ENCODE measurements at places on chromosomes 11 and 22. TPM values are rescaled to one million over a fixed set of nuclear protein-coding genes. Genes with fewer than 3 reads are reported as not detected.

Gene PGA4
- not detected for total RNA-seq

DNA sequence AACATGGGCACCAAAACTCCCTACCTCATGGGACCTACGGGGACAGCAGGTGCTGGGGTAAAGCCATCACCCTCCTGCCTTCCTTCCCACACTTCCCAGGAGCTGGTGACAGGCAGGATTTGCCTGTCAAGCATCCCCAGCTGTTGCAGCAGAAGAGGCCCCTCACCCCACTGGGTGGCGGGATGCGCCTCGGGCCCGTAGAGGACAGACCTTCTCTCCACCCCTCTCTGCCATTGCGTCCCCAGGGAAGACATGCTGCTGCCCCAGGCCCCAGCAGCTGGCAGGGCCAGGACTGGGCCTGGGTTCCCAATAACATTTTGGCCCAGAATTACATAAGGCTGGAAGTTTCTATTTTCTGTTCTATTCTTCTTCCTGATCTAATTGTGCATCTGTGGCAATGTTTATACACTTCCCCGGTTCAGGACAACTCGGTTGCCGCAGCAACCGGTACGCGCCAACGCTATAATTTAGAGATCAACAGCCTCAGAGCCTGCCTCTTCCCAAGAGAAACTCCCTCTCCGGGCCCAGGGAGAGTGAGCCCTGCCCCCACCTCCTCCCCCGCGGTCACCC, 25.4 kb downstream of the KCNJ4 start:
- H3K4me1 ChIP-seq = no peaks in the 10 kb centered on the region
- H3K27ac ChIP-seq = no peak overlapping the region
- H3K36me3 ChIP-seq = no peaks in the 10 kb centered on the region
- peaks cover 13% of the 10 kb centered on the region for H3K27me3 ChIP-seq
- no peak for ATAC-seq

Gene GRIK4
- total RNA-seq = 0.31 TPM

DNA sequence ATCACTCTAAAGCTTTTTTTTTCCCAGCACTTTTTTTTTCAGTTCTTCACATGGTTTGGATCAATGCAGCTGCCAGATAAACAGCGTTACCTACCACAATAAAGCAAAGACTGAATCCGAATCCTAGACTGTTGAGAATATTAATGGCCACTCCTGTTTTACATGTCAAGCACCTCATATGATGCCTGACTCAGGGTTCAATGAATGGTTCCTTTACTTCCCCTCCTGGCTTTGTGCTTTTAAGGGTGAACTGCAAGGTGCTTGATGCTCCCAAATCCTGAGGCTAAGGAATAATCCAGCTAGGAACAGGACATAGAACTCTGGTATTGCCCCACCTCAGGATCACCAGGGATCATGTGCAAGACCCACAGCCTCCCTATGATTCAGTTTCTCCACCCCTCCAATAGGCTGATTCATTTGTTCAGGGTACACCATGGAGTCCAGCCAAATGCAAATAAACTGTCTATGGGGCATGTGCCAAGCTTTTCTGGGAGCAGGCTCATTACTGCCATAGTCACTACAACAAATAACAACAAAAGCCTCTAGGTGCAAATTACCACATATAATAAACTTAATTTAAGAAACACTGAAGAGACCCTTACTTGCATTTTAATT, 104.3 kb downstream of the GAB2 start:
- H3K4me3 ChIP-seq = no peak overlapping the region
- no peaks in the 10 kb centered on the region for H3K4me1 ChIP-seq
- no peak for ATAC-seq
- H3K27ac ChIP-seq = no peak overlapping the region

DNA sequence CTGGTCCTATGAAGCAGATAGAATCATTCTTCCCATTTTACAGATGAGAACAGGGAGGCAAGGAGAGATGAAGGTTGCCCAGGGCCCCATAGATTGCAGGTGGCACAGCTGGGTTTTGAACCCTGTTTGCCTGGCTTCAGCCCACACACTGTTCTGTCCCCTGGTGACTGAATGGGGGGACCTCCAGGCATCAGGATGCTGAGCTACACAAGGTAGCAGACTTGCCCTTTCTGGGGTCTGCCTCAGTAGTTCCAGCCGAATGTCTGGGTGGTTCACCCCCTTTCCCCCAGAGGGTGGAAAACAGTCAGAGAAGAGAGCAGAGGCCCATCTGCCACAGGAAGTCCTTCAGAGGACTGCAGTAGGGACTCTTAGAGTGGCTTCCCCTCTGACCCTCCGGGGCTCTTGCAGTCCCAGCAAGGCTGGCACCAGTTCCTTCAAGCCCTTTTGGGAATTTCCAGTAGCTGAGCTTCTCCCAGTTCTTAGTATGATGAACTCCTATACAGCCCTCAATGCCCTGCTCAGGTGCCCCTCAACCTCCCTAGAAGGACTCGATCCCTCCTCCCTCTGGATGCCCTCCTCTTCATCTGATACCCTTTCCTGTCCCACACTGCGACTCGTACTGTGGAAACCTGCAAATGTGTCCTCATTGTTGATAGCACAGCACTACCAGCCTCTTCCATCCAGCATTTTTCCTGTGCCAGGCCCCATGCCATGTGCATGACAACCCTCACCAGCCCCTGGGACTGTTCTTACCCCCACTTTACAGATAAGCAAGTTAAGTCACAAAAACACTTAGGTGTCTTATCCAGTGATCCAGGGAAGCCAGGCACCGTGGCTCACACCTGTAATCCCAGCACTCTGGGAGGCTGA, 82.8 kb downstream of the IGLL1 start:
- no peak overlapping the region for H3K27ac ChIP-seq
- no peak for ATAC-seq
- no peaks in the 10 kb centered on the region for H3K36me3 ChIP-seq
- no peaks in the 10 kb centered on the region for H3K27me3 ChIP-seq
- no peak overlapping the region for H3K4me3 ChIP-seq

Gene RBM7
- total RNA-seq = 16.0 TPM

Gene DHCR7
- total RNA-seq = 6.2 TPM

GRCh38 chr22:45880716-45881523, 96.0 kb downstream of the WNT7B start:
- peaks cover 97% of the 10 kb centered on the region for H3K27me3 ChIP-seq
- no peak for ATAC-seq
- no peak overlapping the region for H3K4me3 ChIP-seq
- no peaks in the 10 kb centered on the region for H3K36me3 ChIP-seq
- H3K27ac ChIP-seq = no peak overlapping the region
- peaks cover 2% of the 10 kb centered on the region for H3K4me1 ChIP-seq

DNA sequence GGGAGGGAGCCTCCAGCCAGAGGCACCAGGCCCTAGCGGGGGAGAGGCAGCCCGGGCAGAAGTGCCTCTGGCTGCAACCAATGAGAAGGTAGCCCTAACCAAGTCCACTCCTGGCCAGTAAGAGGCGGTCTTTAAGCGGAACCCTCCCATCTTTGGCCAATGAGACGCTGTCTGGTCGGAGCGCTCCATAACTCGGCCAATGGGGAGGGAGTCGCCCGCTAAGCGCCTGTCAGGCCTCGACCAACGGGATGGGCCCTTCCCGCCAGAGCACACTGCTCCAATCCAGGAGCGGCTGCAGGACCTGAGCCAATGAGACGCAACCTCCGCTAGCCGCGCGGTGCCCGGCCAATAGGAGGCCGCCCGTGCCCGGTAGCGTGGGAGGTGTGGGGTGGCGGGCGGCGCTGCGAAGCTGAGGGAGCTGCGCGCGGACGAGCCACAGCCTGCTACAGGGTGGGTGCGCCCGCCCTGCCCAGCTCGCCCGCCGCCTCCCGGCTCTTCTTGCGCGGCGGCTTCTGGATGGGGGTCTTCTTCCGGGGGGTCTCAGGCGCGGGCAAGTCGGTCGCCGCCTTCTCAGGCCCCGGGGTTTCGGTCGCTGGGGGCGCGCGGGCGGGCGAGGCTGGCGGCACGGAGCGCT, 12.6 kb downstream of the SCARF2 start:
- peak; percentile 20 for ATAC-seq
- peaks cover 53% of the 10 kb centered on the region for H3K36me3 ChIP-seq
- H3K27ac ChIP-seq = peak overlapping the region; percentile 57
- H3K27me3 ChIP-seq = no peaks in the 10 kb centered on the region

DNA sequence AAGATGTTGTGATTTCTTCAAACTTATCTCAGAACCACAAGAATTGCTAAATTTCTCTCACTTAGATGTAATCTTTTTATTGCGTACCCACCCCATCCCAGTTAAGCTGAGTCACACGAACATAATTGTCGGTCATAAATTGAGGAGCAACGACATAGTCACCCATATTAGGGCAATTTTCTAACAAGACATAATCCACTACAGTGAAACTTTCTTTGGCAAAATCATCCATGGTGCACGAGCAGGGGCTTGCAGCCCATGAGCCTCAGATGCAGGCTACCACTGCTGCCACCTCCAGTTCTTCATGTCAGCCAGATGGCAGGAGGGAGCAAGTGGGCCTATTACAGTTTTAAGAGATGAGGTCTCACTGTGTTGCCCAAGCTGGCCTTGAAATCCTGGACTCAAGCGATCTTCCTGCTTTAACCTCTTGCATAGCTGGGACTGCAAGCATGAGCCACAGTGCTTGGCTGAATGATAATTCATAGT, 70.3 kb upstream of the GRK2 start:
- H3K36me3 ChIP-seq = peaks cover 70% of the 10 kb centered on the region
- no peak for ATAC-seq
- H3K4me3 ChIP-seq = no peak overlapping the region
- no peaks in the 10 kb centered on the region for H3K4me1 ChIP-seq
- H3K27ac ChIP-seq = no peak overlapping the region

- H3K27ac ChIP-seq = no peak overlapping the region
- H3K4me3 ChIP-seq = no peak overlapping the region
- no peaks in the 10 kb centered on the region for H3K36me3 ChIP-seq
- H3K4me1 ChIP-seq = no peaks in the 10 kb centered on the region
- ATAC-seq = no peak
- peaks cover 15% of the 10 kb centered on the region for H3K27me3 ChIP-seq
Measured at GRCh38 chr11:123313262-123313661, 116.8 kb upstream of the GRAMD1B start.

DNA sequence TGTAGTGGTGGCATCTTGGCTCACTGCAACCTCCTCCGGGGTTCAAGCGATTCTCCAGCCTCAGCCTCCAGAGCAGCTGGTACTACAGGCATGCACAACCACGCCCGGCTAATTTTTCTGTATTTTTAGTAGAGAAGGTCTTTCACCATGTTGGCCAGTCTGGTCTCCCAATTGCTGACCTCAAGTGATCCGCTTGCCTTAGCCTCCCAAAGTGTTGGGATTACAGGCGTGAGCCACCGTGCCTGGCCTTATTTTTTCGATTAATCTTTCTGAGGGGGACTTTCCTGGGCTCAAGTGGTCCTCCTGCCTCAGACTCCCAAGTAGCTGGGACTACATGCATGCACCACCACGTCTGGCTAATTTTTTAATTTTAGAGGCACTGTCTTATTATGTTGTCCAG, 5.6 kb downstream of the SNU13 start:
- peaks cover 29% of the 10 kb centered on the region for H3K36me3 ChIP-seq
- ATAC-seq = no peak
- no peaks in the 10 kb centered on the region for H3K27me3 ChIP-seq
- peaks cover 11% of the 10 kb centered on the region for H3K4me1 ChIP-seq
- H3K4me3 ChIP-seq = no peak overlapping the region
- peak overlapping the region; percentile 86 for H3K27ac ChIP-seq

DNA sequence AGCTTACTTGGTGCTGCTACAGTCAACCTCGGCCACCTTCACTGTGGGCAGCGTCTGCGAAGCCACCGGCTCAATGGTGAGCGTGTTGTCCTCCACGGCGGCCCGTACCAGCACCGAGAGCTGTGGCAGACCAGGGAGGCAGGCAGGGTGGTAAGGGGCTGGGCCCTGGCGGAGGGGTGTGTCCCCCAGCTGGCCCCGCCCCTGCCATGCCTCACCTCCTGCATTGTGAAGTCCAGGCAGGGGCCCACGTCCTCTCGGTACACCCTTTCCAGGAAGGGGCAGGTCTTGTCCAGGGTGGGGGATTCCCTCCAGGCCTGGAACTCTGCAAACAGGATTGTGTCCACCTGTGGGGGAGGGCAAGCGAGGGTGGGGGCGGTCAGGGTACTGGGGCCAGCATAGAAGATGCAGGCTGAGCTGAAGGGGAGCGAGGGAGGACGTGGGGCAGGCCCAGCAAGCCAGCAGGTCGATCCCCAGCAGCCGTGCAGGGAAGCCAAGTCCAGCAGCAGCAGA, 12.8 kb downstream of the RAB3IL1 start:
- no peak overlapping the region for H3K4me3 ChIP-seq
- no peaks in the 10 kb centered on the region for H3K36me3 ChIP-seq
- peaks cover 26% of the 10 kb centered on the region for H3K4me1 ChIP-seq
- no peak for ATAC-seq
- H3K27me3 ChIP-seq = no peaks in the 10 kb centered on the region
- H3K27ac ChIP-seq = peak overlapping the region; percentile 11

DNA sequence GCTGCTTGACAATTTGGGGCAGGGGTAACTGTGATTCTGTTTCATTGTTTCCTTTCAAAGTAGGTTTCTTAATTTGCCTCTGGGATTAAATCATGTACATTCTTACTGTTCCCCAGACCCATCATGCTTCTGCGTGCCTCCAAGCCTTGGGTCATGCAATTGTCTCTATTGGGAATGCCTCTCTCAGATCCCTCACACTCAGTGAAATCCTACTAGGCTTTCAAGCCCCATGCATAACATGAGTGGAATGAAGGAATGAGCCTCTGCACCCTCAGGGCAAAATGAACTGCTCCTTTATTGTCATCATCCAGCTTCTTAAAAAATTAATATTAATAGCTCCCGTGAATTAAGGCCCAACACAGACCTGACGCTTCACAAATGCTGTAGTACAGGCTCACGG, 381.7 kb downstream of the TENM4 start:
- ATAC-seq = no peak
- H3K27ac ChIP-seq = no peak overlapping the region
- no peaks in the 10 kb centered on the region for H3K36me3 ChIP-seq
- H3K27me3 ChIP-seq = no peaks in the 10 kb centered on the region
- H3K4me1 ChIP-seq = no peaks in the 10 kb centered on the region
- no peak overlapping the region for H3K4me3 ChIP-seq

GRCh38 chr11:117828611-117829368, 4.2 kb upstream of the FXYD2 start:
- H3K4me1 ChIP-seq = no peaks in the 10 kb centered on the region
- ATAC-seq = peak; percentile 72
- H3K4me3 ChIP-seq = no peak overlapping the region

Gene PANX2
- total RNA-seq = 0.13 TPM

Gene FOLR2
- 7.3 TPM for total RNA-seq

DNA sequence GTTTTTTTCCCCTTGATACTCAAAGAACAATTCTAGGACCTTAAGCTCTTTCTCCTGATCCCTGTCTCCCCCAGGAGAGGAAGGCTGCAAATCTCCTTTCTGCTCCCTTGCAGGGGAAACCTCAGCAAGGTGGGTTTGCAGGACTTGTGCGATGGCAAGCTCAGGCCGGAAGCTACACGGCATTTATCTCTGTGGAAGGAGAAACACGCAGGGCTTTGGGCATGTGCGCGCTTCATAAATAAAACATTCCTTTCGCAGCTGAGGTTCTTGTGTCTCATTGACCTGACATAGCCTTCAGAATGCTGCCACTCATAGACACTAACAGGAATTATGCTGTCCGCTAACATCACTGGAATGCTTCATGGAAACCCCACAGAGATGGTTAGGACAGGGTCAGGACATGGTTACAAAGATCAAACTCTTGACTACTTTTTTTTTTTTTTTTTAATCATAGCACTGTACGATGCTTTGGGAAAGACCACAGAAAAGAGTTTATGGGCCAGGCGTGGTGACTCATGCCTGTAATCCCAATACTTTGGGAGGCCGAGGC, 42.6 kb downstream of the SLN start:
- H3K4me3 ChIP-seq = no peak overlapping the region
- H3K27me3 ChIP-seq = peaks cover 4% of the 10 kb centered on the region
- H3K36me3 ChIP-seq = no peaks in the 10 kb centered on the region
- H3K27ac ChIP-seq = no peak overlapping the region
- ATAC-seq = no peak
